NCI-H2029 (cell line): ENCODE measurements at places on chromosomes 16 and 17.

DNA sequence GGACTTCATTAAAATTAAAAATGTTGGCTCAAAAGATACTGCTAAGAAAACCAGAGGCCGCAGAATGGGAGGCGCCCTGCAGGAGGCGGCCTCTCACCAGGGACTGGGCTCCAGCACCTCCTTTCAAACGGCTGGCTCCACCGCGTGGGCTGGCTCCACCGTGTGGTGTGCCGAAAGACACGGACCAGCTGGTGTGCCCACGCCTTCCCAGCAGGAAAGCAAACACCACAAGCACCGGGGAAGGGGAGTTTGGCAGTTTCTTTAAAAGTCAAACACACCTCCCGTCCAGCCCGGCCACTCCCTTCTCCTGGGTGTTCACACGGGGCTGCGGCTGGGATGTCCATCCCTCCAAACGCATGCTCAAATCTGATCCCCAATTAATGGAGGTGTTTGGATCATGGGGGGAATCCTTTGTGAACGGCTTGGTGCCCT lies 13.9 kb downstream of the HAGH start:
- DNase-seq = no peak

GRCh38 chr17:54085020-54085419 lies 262.3 kb downstream of the KIF2B start:
- no peak for DNase-seq

GRCh38 chr17:27590864-27591263 lies 40.1 kb upstream of the LGALS9 start:
- DNase-seq = no peak

DNA sequence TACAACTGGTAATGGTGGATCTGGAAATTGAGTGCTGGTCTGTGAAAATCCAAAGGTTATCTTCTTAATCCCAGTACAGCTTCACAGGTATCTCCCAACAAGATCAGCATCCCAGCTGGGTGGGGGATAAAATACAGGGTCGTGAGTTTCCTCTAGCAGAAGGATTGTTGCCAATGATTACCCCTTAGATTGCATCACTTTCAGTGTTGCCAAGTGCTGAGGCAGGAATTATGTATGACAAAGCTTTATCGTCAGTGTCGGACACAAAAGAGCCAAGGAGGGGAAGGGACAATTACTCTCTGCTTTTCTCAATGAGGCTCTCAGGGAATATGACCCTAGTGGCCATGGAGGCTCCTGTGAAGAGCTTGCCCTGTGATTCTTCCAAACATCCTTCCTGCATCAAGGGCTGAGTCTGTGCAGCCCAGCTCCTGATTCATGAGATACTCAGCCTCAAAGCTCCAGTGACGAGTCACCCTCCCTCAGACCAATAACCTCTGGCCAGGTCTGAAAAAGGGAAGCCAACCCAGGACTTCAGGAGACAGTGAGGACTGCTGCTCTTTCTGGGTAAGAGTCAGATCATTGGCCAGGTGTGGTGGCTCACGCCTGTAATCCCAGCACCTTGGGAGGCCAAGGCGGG lies 15.0 kb downstream of the OR1F1 start:
- DNase-seq = no peak

GRCh38 chr17:39943702-39944392 lies 16.3 kb downstream of the LRRC3C start:
- DNase-seq = peak; percentile 51

DNA sequence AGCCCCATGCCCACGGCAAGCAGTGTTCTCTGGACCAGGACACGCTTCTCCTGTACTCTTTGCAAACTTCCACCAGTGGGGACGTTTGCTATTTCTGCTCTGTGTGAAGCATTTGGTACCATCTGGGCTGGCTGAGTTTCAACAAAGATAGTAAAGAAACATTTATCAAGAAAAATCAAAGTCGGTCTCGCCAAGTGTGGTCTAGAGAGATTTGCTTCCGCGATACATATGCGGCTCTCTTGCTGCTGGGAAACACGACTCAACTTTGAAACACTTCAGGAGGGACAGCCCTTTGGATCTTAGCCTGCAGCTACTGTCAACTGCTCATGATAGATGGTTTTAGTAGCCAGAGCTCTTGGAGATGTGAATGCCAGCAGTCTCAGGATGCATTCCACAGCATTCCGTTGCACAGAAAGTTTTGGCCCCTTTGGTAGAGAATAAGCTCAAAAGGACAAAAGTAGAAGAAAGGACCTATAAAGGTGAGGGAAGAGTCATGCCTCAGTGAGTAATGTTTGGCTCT lies 168.2 kb upstream of the CACNG3 start:
- DNase-seq = no peak

DNA sequence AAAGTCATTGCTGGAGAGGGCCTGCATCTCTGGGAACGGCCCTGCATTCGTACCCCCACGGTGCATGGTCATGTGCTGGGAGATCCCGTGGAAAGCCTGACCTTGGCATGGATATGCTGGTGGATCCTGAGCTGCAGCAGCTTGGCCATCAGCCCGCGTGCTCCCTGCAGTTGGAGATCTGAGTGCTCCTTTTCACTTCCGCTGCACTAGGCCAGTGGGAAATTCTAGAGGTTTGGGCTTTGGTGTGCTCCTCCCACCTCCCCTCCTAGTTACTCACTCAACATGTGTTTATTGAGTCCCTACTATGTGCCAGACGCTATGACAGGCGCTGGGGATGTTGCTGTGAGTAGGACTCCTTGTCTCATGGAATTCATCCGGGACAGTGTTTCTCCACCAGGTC lies 91.1 kb downstream of the RGS9 start:
- no peak for DNase-seq

DNA sequence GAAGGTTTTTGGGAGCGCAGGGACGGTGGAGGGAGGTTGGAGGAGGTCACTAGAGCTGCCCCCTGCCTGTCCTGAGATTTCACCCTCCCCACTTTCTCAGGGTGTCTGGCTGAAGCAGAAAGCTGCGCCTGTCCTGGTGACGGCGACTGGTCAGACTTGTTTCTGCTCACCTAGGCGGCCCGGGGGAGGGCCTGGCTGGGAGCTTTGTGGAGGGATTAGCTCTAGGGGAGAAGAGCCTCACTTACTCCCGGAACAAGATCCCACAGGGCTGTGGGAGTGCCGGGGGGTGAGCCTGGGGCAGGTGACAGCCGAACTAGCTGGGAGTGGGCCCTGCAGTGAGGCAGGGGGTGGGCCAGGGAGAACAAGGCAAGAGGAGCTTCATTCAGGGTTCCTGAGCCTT lies 11.5 kb downstream of the NHERF1 start:
- no peak for DNase-seq

DNA sequence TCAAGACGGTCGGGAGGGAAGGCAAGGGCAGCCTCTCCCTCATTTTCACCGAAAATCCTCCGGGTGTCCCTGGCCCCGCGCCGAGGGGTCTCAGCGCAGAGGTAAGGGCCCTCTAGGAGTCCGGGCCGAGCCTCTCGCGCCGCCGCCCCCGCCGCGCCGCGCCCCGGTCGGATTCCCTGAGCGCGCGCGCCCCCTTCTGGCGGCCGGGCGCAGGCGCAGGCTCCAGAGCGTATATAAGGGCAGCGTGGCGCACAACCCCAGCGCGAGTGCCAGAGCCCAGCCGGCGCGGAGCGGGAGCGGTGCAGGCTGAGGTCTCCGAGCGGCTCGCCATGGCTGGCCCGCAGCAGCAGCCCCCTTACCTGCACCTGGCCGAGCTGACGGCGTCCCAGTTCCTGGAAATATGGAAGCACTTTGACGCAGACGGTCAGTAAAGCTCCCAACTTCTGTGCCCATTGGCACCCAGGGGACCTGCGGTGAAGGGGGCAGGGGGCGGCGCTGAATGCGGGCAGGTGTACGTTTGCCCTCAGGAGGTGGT lies at the start of gene CALB2:
CALB2 (plus strand) TSS at position 260 of the 535 bp plus-strand sequence; CDS start at position 330, 70 bp downstream.
- no peak for DNase-seq

DNA sequence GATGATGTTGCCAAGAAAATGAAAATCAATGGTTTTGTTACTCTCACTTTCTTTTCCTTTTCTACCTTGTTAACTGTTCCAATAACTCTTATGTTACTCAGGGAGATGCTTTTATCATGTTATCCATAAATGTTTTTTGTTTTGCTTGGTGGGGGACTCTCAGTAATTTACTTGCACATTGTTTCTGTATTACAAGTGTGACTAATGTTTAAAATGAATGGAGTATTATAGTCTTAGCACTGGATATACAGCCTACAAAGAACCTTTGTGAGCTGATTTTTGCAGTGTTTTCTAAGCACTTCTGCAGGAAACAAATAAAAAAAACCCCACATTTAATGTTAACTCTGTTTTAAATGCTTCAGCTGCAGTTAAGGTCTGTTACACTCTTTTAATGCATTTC lies 12.1 kb downstream of the VMP1 start:
- DNase-seq = no peak

- DNase-seq = no peak
Measured at GRCh38 chr17:17921192-17922069, 50.8 kb downstream of the TOM1L2 start.

DNA sequence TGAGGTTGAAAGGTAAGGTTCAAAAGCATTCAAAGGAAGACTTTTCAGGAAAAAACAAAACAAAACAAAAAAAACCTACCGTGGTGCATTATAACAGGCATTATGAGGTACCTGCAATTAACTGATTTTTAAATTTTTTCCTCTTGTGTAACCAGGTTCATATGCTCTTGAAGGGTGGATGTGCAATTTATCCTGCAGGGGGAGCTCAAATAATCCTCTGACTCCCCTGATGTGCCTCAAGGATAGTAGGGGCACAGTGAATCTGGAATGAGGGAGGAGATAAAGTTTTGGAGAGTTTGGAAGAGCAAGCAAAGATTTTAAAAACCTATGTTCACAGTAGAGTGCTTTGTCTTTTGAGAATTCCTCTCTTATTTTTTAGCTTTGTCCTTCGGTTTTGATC lies 1349.4 kb downstream of the CDH8 start:
- DNase-seq = no peak

DNA sequence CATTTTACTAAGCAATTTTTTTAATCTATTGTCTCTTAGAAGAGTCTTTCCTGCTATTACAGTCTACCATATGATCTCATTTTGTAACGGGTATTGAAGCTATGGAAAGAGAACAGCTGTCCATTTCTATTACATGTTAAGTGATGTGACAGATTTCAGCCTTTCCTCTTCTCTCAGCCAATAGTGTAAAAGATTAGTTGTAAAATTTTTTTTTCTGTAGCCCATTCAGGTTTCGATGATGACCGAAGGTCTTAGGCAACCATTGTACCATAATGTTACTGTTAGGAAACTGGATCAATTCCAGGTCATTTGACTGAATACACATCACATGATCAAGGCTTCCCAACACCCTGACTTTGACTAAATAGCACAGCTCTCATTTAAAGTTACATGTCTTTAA lies 147.6 kb upstream of the HLF start:
- DNase-seq = no peak

DNA sequence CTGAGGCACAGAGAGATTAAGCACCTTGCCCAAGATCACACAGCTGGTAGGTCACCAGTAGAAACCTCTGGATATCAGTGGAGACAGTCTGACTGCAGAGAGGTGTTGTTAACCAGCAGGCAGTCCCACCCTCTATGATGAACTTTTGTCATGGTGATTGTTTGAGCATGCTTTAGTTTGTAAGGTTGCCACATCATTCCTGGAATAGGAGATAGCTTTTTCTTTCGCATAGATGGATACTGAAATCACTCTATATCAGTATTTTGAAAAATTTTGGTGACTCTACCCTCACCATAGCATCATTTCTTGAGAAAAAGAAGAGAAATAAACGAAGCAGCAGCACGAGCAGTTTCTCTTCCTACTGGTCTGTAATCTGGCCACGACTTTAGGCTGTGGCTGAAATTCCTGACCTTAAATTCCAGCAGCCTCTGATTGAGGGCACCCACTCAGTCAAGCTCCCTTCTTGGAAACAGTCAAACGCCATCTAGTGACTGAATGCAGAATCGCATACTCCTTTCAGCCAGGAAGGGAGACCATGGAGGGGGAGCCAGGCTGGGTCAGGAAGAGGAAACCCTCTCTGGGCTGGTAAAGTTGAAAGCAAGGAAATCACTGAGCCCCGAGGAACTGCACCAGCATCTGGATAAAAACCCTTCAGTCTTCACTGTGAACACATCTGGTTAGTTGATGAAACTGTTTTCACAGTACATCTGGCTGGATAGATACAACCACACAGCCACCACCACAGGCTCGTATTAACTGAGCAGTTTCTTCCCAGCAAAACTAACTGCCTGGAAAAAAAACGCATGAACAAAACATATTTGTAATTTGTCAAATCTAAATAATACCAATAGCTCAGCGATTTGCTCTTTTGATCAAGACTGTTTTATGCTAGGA lies 108.5 kb upstream of the XYLT1 start:
- DNase-seq = peak; percentile 36

DNA sequence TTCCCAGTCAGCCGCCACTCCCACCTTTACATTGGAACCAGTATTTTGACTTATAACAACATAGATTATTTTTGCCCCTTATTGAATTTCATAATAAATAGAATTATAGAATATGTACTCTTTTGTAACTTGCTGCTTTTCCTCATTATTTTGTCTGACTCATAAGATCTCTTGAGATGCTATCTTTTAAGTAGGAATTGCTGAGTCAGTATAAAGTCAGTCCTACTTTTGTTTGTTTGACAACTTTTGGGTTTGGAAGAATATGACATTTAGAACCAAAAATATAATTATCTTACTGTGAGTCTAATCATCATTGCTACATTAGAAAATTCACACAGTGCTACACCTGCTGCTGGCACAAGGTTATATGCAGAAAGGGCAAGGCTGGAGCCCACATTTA lies 69.7 kb downstream of the STXBP4 start:
- DNase-seq = no peak

- DNase-seq = no peak
Measured at GRCh38 chr17:33050611-33051140, 59.0 kb downstream of the SPACA3 start.

DNA sequence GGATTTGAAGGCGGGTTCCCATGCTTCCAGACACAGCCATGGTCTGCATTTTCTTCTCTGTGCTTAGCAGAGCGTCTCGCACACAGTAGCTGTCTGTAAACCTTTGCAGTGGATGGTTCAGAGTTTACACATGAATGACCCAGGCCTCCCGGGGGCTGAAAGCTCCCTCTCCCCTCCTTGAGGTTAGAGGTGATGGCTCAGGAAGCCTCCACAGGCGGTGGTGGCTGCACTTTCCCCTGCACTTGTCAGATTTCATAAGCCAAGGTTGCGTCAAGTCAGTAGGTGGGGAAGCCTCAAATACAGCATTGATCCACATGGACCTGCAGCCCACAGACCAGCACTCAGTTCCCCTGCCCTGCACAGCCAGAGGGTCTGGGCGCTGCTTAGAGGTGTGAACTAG lies 211.9 kb downstream of the KATNIP start:
- no peak for DNase-seq

GRCh38 chr17:48011405-48012150 lies 26.0 kb downstream of the COPZ2 start:
- DNase-seq = no peak

- DNase-seq = no peak
Measured at GRCh38 chr17:13475574-13476223, 126.0 kb downstream of the HS3ST3A1 start.
